Stimulated activated naive B cell treated with anti-CD40 and anti-IgM and Interleukin-4, amounts not matched to agents 10 μg/mL and 1 μg/mL and 100 μg/mL, for 72 hours (primary cell): ENCODE measurements at places on chromosomes 5 and 9.

- DNase-seq: no peak
Measured at GRCh38 chr9:115980054-115980453, 173.5 kb upstream of the PAPPA start.

- no peak for DNase-seq
Measured at GRCh38 chr9:107907715-107908114, 418.1 kb upstream of the KLF4 start.

DNA sequence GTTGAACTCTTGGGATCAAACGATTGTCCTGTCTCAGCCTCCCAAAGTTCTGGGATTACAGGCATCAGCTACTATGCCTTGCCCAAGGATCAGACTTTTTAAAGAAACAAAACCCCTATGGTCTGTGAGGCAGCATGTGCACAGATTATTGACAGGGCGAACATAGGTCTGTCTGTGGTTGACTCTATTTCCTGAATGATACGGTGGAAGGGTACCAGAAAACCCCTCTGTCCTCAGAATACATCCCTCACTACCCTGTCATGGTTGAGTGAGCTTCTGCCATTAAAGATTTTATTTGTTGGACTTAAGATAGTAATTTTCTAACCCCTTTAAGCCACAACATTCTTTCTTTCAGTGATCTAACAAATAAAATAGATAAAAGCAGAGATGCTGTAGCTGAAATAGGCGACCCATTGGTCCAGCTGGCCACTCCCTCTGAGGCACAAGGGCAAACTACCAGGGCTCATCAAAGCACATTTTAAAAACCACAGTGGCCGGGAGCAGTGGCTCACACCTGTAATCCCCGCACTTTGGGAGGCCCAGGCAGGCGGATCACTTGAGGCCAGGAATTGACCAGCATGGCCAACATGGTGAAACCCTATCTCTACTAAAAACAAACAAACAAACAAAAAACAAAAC is 84.9 kb upstream of the ANKRD55 start:
- peak; percentile 32 for DNase-seq

DNA sequence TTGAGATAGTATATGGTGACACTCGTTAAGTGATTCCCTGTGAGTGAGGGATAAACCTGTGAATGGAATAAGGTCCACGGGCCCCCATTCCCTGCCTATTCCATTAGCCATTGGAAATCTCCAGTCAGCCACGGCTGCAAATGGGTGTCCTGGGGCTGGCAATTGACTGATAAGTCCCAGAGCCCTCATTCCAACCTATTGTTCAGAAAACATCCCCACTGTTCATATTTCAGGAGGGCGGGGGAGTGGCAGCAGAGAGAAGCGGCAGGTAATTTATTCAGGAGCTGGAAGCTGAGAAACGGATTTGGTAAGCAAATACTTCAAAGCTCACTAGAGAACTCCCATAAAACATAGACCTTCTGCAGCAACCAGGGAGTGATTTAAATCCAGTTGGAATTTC is 42.0 kb downstream of the TMEM174 start:
- no peak for DNase-seq

GRCh38 chr9:113221800-113222481 is 597 bp downstream of the SLC31A1 start:
- DNase-seq: no peak
